ENCODE measurements at places on chromosomes 3 and 15. TPM values are rescaled to one million over a fixed set of nuclear protein-coding genes. Genes with fewer than 3 reads are reported as not detected.

- peaks cover 4% of the 10 kb centered on the region for H3K4me1 ChIP-seq
- H3K36me3 ChIP-seq = peaks cover 2% of the 10 kb centered on the region
- H3K27ac ChIP-seq = no peak overlapping the region
- DNase-seq = no peak
- H3K27me3 ChIP-seq = no peaks in the 10 kb centered on the region
These were observed 20.3 kb upstream of the ABTB1 start for GRCh38 chr3:127652246-127652995.

GRCh38 chr3:128973988-128974564 lies 19.8 kb downstream of the CFAP92 start:
- peaks cover 19% of the 10 kb centered on the region for H3K27me3 ChIP-seq
- no peaks in the 10 kb centered on the region for H3K4me1 ChIP-seq
- peaks cover 2% of the 10 kb centered on the region for H3K36me3 ChIP-seq
- no peak overlapping the region for H3K4me3 ChIP-seq

- peaks cover 10% of the 10 kb centered on the region for H3K4me1 ChIP-seq
- no peak for DNase-seq
- peaks cover 5% of the 10 kb centered on the region for H3K36me3 ChIP-seq
- H3K27ac ChIP-seq = no peak overlapping the region
- peaks cover 81% of the 10 kb centered on the region for H3K27me3 ChIP-seq
These were observed 363 bp downstream of the MAGI1 start for GRCh38 chr3:66038384-66038725.

DNA sequence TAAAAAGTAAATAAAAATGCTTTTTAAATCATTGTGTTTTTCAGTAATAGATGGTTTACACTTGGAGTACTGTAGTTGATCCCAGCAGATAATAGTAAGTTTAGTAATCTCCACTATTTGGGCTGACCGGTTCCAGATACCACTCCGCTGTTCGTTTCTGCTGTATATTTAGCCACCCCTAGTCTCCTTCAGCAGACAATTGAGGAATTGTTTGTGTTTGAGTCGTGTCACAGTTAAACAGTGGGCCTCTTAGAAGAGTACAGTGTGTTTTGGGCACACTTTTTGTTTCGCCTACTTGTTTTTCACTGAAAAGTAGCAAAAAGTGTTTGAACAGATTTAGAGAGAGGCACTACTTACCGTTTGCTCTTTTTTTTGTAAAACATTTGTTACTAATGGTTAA lies 33.2 kb downstream of the PAK2 start:
- no peaks in the 10 kb centered on the region for H3K36me3 ChIP-seq
- H3K4me3 ChIP-seq = no peak overlapping the region
- H3K27me3 ChIP-seq = no peaks in the 10 kb centered on the region
- no peak for DNase-seq

DNA sequence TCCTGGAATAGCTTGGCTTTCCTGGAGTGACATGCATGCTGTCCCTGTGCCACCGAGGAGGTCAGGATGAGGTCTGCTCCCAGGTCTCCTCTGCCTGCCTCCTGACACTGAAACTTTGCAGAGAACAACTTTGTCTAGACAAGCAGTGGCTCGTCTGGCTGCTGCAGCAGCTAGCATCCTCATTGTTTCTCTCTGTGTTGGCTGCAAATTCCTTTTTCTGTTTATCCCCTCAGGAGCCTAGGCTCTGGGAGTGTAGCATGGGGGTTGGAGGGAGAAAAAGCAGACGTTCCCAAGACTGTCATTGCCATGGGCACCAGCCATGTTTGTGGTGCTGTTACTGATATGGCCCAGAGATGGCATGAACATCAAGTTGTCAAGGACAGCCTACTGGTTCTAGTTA lies 208.7 kb upstream of the LRIG1 start:
- no peak overlapping the region for H3K27ac ChIP-seq
- H3K36me3 ChIP-seq = peaks cover 3% of the 10 kb centered on the region
- no peaks in the 10 kb centered on the region for H3K4me1 ChIP-seq
- no peak overlapping the region for H3K4me3 ChIP-seq
- no peak for DNase-seq

The SAXO2 gene
- total RNA-seq = 0.68 TPM

All from T-helper 17 cell (primary cell).